ENCODE measurements at places on chromosomes 13 and 19. TPM values are rescaled to one million over a fixed set of nuclear protein-coding genes. Genes with fewer than 3 reads are reported as not detected.

DNA sequence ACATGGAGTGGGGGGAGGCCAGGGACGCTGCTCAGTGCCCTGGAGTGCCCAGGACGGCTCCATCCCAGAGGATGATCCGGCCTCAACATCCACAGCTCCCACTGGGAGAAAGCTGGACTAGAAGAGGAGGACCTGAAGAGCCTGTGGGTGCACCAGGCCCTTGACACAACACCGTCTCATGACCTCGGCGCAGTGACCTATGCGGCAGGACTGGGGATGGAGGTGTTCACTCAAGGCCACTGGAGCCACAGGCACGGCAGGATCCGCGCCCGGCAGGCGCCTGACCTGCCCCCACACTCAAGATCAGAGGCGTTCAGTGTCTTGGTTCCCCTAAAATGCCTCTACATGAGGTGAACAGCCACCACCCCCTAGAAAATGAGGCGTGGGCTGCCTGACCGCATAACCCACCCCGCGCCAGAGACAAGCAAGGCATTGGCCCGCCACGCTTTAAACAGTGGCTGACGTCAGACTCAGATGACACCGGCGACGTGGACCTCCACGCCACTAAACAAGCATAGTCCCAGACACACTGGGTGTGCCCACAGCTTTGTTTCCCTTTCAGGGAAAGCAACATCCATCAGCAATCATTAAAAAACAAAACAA lies 8.0 kb downstream of the SGTA start:
- DNase-seq, result no peak

- no peak for DNase-seq
Measured at GRCh38 chr13:82187227-82187626, 1695.0 kb downstream of the SLITRK1 start.

The WDR18 gene
- total RNA-seq, result 17.4 TPM

The NKPD1 gene
- not detected for total RNA-seq

The CGB8 gene
- not detected for total RNA-seq

DNA sequence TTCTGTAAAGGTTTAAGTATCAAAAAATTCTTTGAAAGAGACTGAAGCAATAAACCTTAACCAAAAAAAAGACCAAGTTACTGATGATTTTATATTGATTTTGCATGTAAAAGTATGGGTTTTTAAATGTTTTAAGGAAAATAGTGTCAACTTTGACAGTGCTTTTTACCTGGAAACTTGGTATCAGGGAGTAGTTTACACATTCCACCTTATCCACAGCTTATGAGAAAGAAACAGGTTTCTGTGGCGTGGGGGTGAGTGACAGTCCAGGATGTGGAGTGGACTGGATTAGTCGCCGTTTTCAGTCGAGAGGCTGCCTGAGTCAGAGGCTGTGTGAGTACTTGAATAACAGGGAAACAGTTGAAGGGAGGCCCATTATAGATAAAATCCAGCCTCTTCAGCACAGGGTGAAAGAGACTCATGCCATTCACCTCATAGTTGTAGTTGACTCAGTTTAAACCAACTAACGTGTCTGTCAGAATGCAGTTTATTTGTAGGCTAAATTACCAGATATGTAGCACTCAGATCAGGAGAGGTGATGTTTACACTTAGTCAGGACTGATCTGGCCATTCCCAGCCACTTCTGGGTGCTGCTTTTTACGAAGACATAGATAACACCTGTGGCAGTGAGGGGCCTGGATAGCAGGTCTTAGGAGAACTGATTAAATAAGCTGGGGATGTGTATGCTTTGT lies 595 bp upstream of the GPR183 start:
- DNase-seq, result no peak

The ZNF665 gene
- 0.47 TPM for total RNA-seq

GRCh38 chr19:51690454-51691073 lies 2.6 kb upstream of the SPACA6 start:
- peak; percentile 80 for DNase-seq

DNA sequence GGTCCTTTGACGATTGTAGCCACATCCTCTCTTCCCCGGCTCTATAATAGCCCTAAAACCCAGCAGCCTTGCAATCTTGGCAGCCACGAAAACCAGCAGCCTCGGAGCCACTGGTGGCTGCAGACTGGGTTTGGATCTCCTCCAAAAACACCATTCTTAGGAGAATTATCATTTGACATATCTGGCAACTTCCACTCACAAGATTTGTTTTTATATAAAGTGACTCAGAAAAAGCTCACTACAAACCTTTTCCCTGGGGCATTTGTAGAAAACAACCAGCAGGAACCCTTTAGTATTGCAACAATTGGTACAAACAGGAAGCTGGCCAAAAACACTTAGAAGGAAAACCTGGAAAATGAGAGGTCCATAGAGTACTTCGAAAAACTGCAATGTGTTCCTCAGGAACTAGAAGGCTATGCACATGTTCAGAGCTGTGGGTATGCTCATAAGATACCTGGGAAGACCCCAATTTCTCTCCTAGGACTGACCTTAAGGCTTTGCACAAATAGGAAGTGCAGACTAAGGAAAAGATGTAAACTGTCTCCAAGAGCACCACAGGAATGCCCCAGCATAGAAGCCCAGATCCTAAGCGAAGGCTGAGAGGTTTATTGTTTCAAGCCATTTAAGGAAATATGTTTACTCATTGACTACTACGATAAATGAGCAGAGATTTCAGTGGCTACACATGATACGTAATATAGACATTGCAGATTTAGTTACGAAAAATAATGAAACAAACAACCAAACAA lies 71.2 kb downstream of the MYO16 start:
- DNase-seq, result no peak

- no peak for DNase-seq
Measured at GRCh38 chr13:50080203-50080910, 65.1 kb downstream of the KCNRG start.

The C19orf38 gene
- 1.8 TPM for total RNA-seq

GRCh38 chr19:16112778-16113177 lies 1.1 kb downstream of the RAB8A start:
- no peak for DNase-seq

DNA sequence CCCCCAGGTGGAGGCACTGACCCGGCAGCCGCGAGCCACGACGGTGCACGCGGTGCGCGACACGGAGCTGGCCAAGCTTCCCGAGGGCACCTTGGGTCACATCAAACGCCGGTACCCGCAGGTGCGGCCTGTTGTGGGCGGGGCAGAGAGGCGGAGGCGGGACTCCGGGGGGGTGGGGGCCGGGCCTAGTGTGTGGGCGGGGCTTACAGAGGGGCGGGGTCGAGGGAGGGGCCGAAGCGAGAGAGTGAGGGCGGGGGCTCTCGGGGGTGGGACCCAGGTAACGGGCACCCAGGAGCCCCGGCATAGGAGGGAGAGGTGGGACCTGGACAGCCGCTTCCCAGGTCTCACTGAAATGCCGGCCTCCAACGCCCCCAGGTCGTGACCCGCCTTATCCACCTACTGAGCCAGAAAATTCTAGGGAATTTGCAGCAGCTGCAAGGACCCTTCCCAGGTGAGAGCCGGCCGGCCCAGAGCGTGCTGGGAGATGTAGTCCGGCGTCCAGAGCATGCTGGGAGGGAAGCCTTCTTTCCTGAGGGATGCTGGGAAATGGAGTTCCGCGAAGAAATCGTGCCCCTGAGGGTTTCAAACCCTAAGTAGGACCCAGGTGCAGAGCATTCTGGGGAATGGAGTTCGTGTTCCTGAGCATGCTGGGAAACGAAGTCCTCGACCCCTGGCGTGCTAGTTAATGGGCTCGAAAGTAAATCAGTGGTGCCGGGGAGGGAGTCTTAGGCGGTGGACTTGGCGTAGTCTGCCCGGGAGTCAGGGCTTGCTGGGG lies 15.7 kb downstream of the PNPLA6 start:
- peak; percentile 90 for DNase-seq

DNA sequence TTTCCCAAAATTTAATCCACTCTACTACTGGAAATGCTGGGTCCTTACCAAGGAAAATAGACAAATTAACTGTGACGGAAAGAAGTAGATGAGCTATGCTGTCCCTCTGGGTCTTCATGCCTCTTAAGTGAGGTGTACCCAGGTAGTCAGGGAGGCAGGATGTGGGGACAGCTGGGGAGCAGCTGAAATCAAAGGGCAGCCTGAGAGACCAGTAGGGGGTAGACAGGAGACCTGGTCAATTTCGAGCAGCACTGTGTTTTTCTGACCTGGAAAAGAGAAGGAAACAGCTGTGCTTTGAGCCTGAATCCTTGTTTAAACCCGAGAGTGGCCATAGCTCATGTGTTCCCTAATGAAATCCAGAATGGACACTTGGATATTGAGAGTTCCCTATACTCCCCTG lies 587.3 kb downstream of the EFNB2 start:
- no peak for DNase-seq

GRCh38 chr19:38951187-38951586 lies 20.4 kb downstream of the MRPS12 start:
- no peak for DNase-seq

GRCh38 chr13:112859817-112860190 lies 109.2 kb upstream of the MCF2L start:
- DNase-seq, result no peak

The HCST gene
- total RNA-seq, result 3.9 TPM

- DNase-seq, result no peak
Measured at GRCh38 chr13:51050021-51050830, 60.8 kb downstream of the C13orf42 start.

DNA sequence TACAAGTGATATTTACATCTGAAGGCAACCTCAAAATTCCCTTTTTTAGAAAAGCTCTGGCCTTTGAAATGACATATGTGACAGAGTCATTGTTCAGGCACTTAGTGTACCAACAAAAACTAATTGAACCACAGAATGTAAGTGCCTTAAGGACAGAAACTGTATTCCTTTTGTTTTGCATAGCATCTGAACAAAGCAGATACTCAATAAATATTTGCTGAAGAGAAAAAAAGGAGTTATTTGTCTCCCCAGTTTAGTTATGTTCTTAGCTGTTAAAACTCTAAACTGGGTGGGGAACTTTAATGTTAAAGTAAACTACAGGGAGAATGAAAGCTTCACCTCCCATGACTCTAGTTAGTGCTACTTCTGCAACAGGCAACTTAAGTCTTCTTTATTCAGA lies 56.8 kb upstream of the KLF5 start:
- no peak for DNase-seq

The FAM32A gene
- total RNA-seq, result 29.1 TPM

- DNase-seq, result no peak
Measured at GRCh38 chr13:100564444-100565223, 24.0 kb downstream of the GGACT start.

The TEX26 gene
- not detected for total RNA-seq

DNA sequence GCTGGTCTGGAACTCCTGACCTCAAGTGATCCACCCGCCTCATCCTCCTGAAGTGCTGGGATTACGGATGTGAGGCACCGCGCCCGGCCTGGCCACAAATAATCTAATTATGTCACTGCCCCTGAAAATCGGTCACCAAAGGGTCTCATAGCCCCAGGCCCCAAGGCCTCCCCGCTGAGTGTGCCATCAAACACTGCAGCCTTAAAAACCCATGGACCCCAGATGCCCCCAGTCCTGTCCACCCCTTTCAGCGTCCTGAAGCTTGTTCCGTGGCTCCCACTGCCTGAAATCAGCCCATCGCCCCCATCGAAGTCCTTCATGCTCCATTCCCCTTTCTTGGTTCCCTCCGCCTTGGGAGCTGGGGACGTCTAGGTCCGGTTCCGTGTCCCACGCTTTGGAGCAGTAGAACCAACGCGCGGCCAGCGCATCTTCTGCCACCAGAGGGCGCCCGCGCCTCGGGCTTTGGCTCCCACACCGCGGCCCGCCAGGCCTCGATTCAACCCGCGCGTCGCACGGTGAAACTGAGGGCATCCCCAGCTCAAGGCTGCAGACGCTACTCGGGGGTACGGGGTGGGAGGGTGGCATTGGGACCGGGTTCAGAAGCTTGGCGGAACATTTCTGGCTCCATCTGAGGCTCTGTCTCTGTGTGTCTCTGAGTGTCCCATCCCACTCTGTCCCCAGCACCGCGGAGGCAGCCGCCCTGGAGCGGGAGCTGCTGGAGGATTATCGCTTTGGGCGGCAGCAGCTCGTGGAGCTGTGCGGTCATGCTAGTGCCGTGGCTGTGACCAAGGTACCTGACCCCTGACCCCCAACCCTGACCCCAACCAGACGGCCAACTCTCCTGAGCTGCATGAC lies 3.5 kb downstream of the YJEFN3 start:
- DNase-seq, result peak; percentile 84

DNA sequence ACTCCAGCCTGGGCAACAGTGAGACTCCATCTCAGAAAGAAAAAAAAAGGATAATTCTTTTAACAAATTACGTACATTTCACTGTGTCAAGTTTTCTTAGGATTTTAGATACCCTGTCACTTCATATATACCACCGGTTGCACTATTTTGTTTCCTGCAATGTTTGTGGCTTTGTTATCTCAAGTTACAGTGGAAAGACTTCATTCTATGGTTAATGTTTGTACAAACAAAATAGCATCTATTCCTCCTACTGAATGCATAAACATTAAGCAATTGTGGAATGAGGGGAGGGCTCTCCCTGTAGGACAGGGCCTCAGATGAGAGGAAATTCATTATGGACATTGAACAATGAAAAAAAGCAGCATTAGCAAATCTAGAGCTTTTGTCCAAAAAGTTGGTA lies 120.1 kb downstream of the DNAJC3 start:
- DNase-seq, result no peak

GRCh38 chr19:29880498-29881081 lies 61.4 kb upstream of the URI1 start:
- no peak for DNase-seq

GRCh38 chr13:46778890-46779289 lies 18.1 kb downstream of the ESD start:
- no peak for DNase-seq

- DNase-seq, result no peak
Measured at GRCh38 chr13:19178901-19179593, 2.6 kb downstream of the TUBA3C start.

DNA sequence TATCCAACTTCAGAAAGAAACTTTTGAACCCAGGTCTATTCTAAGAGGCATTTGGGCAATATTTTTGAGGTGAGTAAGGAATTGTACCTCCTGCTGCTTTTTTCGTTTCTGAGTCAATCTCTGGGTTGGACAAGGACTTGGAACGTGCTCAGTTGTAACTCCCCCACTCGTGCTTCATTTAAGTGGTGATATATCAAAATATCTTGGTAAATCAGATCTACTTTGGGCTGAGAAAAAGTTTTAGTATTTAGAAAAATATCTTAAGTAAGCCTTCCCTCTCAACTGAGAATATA lies 728.9 kb downstream of the EFNB2 start:
- DNase-seq, result no peak

- DNase-seq, result peak; percentile 46
Measured at GRCh38 chr19:47190167-47190727, 40.8 kb downstream of the BBC3 start.

GRCh38 chr13:27463500-27463899 lies 13.1 kb upstream of the MTIF3 start:
- no peak for DNase-seq

GRCh38 chr13:30737511-30738337 lies 2.4 kb downstream of the ALOX5AP start:
- DNase-seq, result no peak

GRCh38 chr19:4916292-4917082 lies 7.2 kb downstream of the UHRF1 start:
- no peak for DNase-seq

The CYP4F2 gene
- not detected for total RNA-seq

- DNase-seq, result no peak
Measured at GRCh38 chr19:9531933-9532332, 6.5 kb downstream of the ZNF426 start.

- DNase-seq, result no peak
Measured at GRCh38 chr19:2816641-2817040, 3.0 kb upstream of the ZNF554 start.

The GRIK5 gene
- total RNA-seq, result 0.59 TPM

The GTF2F1 gene
- 33.2 TPM for total RNA-seq

- DNase-seq, result no peak
Measured at GRCh38 chr13:46341112-46341711, 45.8 kb downstream of the RUBCNL start.

GRCh38 chr19:31952693-31953092 lies 392.7 kb upstream of the ZNF507 start:
- DNase-seq, result no peak

GRCh38 chr19:6204866-6205723 lies 69.6 kb downstream of the ACSBG2 start:
- peak; percentile 46 for DNase-seq

All from psoas muscle (tissue), 8 donors.